ENCODE measurements at places on chromosomes 12 and 14.

GRCh38 chr14:45633220-45633984 is 380.4 kb upstream of the MIS18BP1 start:
- H3K4me3 ChIP-seq, result no peak overlapping the region
- no peaks in the 10 kb centered on the region for H3K36me3 ChIP-seq
- no peaks in the 10 kb centered on the region for H3K4me1 ChIP-seq

- no peaks in the 10 kb centered on the region for H3K36me3 ChIP-seq
- peak; percentile 60 for DNase-seq
- no peaks in the 10 kb centered on the region for H3K27me3 ChIP-seq
- no peak overlapping the region for H3K27ac ChIP-seq
- peak overlapping the region; percentile 52 for H3K4me3 ChIP-seq
Measured at GRCh38 chr12:131950182-131950913, 606 bp downstream of the EP400 start.

DNA sequence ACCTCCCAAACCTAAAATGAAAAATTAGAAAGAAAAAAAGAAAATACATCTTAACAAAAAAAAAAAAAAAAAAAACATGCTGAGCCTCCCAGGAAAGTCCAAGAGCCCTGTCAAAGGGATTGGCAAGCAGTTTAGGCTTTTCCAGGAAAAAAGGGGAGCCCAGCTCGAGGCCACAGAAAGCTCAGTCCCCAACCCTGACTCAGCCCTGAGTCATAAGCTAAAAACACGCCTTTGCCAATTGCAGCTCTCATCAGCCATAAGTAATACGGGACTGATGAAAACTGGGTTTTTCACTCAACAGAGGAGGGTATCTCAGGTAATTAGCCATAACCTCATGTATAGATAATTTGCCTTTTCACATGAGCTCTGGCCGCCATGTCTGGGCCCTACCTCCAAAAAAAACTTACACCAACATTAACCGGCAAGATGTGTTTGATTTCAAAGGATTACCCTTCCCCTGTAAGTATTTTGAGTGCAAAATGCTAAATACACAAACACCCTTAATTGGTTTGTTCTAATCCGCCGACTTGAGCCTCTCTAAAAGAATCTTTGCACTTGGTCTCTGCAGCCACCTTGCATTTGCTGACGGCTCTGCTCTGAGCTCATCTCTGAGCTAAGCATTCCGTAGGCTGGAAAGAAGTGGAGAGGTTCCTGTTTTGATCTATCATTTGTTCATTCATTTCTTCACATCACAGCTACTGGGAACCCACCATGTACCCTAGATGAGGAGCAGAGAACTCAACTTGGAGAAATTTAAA is 319.2 kb downstream of the BCL11B start:
- no peaks in the 10 kb centered on the region for H3K36me3 ChIP-seq
- DNase-seq, result no peak
- H3K4me1 ChIP-seq, result no peaks in the 10 kb centered on the region
- H3K27me3 ChIP-seq, result no peaks in the 10 kb centered on the region
- H3K27ac ChIP-seq, result no peak overlapping the region
- no peak overlapping the region for H3K4me3 ChIP-seq

DNA sequence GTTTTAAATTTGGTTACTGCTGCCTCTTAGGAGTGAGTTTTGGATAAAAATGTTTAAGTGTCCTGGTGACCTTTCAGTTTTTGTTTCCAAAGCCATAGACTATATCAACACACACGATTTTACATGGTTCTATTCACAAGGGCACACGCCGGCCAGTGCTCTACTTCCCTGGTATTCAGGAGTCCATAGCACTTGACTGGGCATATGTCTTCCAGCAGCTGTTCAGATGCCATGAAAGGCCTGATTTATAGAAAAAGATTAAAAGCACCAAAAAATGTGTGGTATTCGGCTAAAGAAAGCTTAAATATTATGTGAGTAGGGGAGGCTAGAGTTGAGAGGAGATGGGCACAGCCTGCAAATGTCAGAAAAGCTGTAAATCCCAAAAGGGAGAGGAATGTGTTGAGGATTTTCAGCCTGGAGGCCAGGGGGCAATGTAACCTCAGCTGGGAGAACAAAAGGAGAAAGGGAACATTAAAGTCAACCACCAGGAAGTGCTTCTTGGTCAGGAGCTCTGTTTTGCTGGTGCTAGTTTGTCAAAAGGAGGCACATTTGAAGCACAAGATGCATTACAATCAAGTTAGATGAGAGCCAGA is 478.4 kb downstream of the RAD51B start:
- no peak overlapping the region for H3K4me3 ChIP-seq
- H3K27me3 ChIP-seq, result no peaks in the 10 kb centered on the region
- no peak overlapping the region for H3K27ac ChIP-seq
- no peaks in the 10 kb centered on the region for H3K36me3 ChIP-seq
- H3K4me1 ChIP-seq, result peaks cover 6% of the 10 kb centered on the region

GRCh38 chr12:29692237-29692636 is 91.5 kb downstream of the TMTC1 start:
- H3K4me3 ChIP-seq, result no peak overlapping the region
- H3K36me3 ChIP-seq, result no peaks in the 10 kb centered on the region
- no peaks in the 10 kb centered on the region for H3K27me3 ChIP-seq
- H3K4me1 ChIP-seq, result no peaks in the 10 kb centered on the region

- no peak overlapping the region for H3K27ac ChIP-seq
- no peaks in the 10 kb centered on the region for H3K36me3 ChIP-seq
- no peaks in the 10 kb centered on the region for H3K27me3 ChIP-seq
- DNase-seq, result no peak
- no peaks in the 10 kb centered on the region for H3K4me1 ChIP-seq
- H3K4me3 ChIP-seq, result no peak overlapping the region
Measured at GRCh38 chr12:32455607-32456071, 56.3 kb downstream of the FGD4 start.

GRCh38 chr12:23750923-23751322 is 198.5 kb downstream of the SOX5 start:
- H3K27me3 ChIP-seq, result no peaks in the 10 kb centered on the region
- no peaks in the 10 kb centered on the region for H3K36me3 ChIP-seq
- DNase-seq, result no peak
- H3K27ac ChIP-seq, result no peak overlapping the region

GRCh38 chr14:26444822-26445221 is 153.0 kb downstream of the NOVA1 start:
- no peaks in the 10 kb centered on the region for H3K36me3 ChIP-seq
- DNase-seq, result no peak
- H3K27ac ChIP-seq, result no peak overlapping the region
- no peak overlapping the region for H3K4me3 ChIP-seq

- H3K36me3 ChIP-seq, result no peaks in the 10 kb centered on the region
- no peaks in the 10 kb centered on the region for H3K4me1 ChIP-seq
- no peak overlapping the region for H3K27ac ChIP-seq
- no peak for DNase-seq
- no peak overlapping the region for H3K4me3 ChIP-seq
- H3K27me3 ChIP-seq, result no peaks in the 10 kb centered on the region
Measured at GRCh38 chr12:18864900-18865561, 127.1 kb downstream of the CAPZA3 start.

Measured in natural killer cell (primary cell).